IPS DF 19.7 (cell line): ENCODE measurements at places on chromosomes 16 and 17.

GRCh38 chr16:24255456-24256371 lies at the start of gene CACNG3:
CACNG3 (plus strand) TSS chr16:24256335; CDS start chr16:24256755, 420 bp downstream.
- peak; percentile 47 for DNase-seq

GRCh38 chr17:1762233-1762900 lies 507 bp downstream of the SERPINF1 start:
- no peak for DNase-seq

DNA sequence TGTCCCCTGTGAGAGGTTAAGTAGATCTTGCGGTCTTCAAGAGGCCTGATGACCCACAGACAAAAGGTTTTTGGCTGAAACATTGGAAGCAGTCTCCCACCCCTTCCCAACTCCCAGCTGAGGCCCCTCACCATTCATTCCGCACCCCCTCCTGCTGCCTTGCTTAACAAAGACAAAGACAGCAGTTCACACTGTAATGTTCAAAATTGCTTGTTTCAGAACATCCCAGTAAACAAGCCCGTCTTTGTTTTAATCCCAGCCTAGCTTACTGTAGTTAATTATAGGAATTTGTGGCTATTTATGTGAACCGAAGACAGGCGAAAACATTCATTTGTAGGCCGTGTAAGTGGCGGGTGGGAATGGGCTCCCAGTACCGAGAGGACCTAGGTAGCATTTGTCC lies 55.7 kb downstream of the IRX5 start:
- no peak for DNase-seq

DNA sequence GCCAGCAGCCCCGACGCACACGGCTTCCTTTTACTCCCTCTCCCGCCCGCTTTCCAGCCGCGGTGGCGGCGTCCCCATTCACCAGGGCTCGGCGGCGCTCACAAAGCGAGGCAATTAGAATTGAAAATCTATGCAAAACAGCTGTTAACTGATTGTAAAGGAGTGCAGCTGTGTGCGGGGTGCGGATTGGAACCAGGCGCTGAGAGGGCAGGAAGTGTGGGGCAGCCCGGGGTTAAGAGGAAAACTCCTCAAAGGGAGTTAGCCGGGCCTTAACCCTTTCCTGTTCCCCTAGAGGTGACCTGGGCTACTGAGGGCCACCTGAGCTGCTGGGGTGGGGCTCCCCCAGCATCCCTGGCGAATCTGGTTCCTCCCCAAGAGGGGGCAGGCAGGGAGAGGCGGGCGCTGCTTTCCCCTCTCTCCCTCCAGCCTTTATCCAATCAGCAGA lies 5.8 kb upstream of the GSE1 start:
- DNase-seq = peak; percentile 83

- DNase-seq = no peak
Measured at GRCh38 chr16:75343286-75343685, 90.0 kb downstream of the CFDP1 start.

DNA sequence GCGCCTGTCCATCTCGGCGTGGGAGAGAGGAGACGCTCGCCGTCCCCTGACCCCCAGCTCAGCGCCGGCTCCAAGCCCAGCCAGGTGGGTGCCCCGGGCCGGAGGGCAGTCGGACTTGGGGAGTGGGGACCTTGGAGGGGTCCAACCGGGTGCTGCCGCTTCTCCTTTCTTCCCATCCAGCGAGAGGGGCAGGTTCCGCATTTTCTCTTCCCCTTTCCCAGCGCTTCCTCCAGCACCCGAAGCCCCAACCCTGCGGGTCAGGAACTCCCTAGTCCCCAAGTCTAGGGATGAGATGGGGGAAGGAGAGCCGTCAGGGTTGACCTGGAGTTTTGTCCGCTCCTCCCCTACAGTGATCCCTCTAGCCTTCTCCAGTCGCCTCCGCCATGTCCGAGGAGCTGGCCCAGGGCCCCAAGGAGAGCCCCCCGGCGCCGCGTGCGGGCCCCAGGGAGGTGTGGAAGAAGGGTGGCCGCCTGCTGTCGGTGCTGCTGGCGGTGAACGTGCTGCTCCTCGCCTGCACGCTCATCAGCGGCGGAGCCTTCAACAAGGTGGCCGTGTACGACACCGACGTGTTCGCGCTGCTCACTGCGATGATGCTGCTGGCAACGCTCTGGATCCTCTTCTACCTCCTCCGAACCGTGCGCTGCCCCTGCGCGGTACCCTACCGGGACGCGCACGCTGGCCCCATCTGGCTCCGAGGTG lies at the start of gene OTOP2:
OTOP2 (plus strand) TSS at position 24 of the 699 bp plus-strand sequence; CDS start at position 384, 360 bp downstream.
- DNase-seq = no peak

- no peak for DNase-seq
Measured at GRCh38 chr16:2494616-2495015, 19.1 kb upstream of the ATP6V0C start.

DNA sequence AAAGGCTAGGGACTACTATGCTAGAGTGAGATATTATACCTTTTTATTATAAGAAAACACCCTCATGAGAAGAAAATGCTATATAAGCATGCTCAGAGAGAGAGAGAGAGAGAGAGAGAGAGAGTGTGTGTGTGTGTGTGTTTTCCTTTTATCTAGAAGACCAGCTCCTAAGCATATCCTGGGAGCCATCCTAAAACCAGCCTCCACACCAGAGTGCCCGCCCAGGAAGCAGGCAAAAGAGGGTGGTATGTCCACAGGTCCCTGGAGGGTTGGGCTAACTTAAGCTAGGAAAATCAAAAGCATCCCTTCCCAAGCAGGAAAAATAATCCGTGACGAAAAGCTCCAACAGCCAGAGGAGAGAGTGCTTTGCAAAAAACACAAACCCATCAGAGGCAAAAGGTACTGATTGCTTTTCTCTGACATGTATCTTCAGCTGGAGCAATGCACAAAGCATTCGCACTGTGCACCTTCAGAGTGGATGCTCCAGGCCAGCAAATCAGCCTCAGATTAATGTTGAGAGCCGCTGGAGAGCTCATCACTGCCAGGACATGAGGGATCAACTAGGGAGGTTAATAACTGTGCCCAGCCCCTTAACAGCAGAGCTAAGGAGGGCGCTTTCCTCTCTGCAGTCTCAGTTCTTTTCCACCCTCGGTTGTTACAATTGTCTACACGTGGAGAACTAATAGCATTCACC lies 125.1 kb downstream of the SLC39A11 start:
- DNase-seq = no peak

- no peak for DNase-seq
Measured at GRCh38 chr16:27781195-27781524, 231.2 kb downstream of the KATNIP start.

DNA sequence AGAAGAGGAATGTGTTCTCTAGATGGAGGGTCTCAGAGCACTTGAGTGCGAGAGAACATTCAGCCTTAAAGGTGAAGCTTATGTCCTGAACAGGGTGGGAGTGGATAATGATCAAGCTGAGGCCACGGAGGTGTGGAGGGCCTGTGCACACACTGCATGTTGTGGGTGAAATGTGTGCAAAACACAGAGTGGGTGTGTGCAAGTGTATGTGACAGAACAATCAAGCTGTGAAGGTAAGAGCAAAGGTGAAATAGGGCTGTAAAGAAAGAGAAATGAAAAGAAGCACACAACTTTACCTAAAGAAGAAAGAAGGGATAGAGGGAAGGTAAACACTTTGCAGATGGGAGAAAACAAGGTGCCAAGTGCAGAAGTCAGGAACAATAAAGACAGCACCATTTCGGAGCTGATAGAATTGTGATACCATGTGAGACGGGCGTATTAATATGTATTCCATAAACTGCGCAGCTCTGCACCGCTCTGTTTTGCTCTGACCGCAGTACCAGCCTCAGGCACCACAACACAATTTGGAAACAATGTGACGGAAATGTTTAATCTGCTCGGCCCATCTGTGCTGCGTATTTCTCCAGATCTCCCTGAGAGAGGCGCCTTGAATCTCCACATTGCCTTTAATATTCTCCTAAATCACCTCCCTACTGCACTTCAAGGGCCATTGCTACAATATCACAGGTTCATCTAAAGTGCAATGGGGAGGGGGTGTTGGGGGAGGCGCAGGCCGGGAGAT lies 40.6 kb downstream of the SNX11 start:
- DNase-seq = no peak

GRCh38 chr17:10130677-10131076 lies 67.7 kb downstream of the GAS7 start:
- no peak for DNase-seq

DNA sequence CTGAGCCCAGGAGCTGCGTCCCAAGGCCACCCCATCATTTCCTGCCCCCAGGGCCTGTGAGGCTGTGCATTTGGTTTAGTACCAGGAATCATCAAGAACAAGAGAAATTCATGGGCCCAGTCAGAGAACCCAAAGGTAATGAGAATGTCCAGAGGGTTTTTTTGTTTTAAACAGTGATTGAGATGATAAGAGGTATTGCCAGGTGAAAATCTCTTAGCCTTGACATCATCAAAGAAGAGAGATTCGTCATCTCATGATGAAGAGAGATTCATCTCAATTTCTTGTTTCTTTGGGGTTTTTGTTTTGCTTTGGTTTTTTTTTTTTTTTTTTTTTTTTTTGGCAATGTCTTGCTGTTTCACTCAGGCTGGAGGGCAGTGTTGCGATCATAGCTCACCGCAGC lies 170.6 kb upstream of the CACNG5 start:
- DNase-seq = no peak

- DNase-seq = no peak
Measured at GRCh38 chr17:3695129-3695722, 729 bp downstream of the P2RX5 start.

DNA sequence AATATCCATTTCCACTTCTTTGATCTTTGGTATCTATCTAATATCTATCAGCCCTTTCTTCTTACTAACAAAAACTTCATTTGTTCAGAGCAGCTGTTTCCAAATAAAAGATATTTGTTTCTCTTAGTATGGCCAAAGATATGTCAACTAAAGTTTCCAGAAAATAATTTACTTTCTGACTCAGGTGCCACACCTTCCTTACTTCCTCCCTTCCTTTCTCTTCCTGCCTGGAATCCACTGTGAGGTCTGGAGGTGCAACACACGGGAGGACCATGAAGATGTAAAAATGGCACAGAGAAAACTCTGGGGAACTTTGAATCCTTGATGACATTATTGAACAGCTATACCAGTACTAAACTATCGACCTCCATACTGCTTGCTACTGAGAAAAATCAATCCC lies 14.0 kb downstream of the MED13 start:
- no peak for DNase-seq

DNA sequence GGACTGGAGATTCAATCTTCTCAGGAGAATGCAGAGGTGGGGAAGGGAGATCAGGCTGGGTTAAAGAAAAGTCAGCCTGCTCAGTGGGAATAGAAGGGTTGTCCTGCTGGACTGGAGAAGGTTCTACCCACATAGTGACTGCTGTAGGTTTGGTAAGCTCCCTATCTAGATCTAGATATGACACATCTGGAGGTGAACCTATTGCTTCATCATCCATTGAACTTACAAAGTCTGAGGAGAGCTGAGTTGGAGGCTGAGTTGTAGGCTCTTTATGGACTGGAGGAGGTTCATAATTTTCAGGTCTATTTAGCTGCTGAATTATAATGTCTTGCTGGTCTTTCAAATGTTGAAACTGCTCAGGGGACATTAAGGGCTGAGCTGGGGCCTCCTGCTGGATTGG lies 46.0 kb upstream of the NF1 start:
- no peak for DNase-seq

GRCh38 chr17:6261466-6261865 lies 173.5 kb downstream of the AIPL1 start:
- no peak for DNase-seq
